CD4-positive, alpha-beta T cell treated with Interleukin-4 for 4 hours (primary cell): ENCODE measurements at places on chromosomes 7 and 10.

DNA sequence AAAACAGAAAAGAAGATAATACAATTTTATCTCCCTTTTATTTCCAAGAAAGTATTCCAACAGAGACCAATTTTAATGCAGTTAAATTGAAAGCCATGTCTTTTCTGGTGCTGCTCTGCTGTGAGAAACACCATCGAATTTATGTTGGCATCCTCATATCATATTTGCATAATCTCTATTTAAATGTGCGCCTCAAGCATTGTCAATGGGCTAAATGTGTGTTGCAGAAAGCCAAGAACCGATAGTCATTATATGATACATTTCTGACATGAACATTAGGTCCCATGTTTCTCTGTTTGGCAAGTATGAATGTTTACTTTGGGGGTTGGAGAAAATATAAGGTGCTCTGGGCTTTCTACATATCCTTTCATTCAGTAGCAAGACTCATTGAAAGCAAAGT lies 1023.5 kb upstream of the CELF2 start:
- DNase-seq: no peak

DNA sequence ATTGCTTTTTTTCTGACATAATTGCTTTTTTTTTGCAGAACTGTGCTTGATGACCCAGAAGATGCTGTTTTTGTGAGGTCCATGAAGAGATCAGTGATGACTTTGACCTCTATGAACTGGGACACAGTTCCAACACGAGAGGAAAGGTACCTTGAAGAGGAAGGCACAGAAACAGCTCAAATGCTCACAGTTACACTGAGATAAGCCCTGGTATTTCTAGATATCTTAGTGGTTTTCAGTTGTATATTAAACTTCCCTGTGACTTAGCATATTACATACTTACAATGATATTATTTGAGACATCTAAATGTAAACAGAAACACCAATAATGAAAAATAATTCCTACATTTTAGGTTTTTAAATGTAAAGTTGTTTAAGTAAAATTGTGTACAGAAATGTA lies 54.7 kb downstream of the LRRC72 start:
- DNase-seq: no peak

- no peak for DNase-seq
Measured at GRCh38 chr10:98415731-98416119, 743 bp upstream of the PYROXD2 start.

GRCh38 chr7:150406567-150407421 lies 27.7 kb downstream of the ZNF775 start:
- peak; percentile 48 for DNase-seq

DNA sequence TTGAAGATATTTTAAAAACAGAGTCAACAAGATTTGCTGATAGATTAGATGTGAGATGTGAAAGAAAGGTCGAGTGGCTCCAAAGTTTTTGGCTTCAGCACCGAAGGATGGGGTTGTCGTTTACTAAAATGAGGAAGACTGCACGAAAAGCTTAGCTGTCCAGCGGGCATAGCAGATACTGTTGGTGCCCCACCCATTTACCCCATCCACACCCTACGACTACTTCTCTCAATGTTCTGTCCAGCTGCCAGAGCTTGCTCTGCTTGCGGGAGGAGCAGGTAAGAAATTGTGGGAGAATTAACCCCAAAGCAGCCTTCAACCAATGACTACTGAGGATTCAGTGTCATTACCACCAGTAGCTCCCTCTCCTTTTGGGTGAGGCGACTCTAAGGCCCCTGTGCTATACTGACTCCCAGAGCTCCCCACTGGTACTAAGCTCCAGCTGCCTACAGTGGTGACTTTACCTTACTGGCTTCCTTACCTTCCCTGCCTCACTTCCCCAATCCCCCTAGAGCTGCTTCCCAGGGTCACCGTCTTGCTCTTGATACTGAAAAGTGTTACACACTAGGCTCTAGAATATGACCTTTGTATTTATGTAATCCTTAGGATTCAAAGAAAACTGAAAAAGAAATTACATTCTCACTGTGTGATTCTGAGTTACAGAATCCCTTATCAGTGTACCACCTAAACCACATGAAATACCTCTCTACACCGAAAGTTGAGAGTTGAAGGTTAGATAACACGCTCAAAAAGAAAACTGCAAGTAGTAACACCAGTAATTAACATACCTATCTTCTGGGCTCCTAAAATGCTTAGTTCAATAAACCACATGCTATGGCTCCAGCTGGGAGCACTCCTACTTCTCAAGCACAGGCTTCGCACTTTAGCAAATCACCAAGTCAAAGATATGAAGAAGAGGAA lies 22.3 kb downstream of the CACUL1 start:
- no peak for DNase-seq

- DNase-seq: no peak
Measured at GRCh38 chr10:92792661-92793060, 55.7 kb upstream of the EXOC6 start.

DNA sequence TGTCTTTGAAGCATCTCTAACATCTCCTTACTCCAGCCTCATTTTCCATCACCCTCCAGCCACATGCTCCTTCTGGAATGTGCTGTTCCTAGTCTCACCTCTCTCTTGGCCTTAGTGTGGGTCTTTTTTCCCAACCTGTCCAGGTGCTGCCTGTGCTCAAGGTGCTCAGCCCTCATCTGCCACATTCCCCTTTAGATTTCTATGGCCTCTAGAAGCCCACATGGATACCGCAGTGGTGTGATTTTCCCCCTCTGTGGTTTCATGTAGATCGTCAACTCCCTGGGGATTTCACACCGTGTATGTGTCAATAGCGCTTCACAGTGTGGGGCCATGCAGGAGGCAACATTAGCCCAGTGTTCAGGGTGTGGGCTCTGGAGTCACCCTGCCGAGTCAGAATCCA lies 32.5 kb downstream of the BMPER start:
- DNase-seq: no peak

- no peak for DNase-seq
Measured at GRCh38 chr10:121648059-121648458, 49.8 kb upstream of the FGFR2 start.

- no peak for DNase-seq
Measured at GRCh38 chr10:122140461-122140902, 130.6 kb upstream of the BTBD16 start.

- DNase-seq: no peak
Measured at GRCh38 chr10:97179731-97180362, 5.9 kb downstream of the SLIT1 start.

- no peak for DNase-seq
Measured at GRCh38 chr10:111072232-111072631, 4.6 kb upstream of the ADRA2A start.

DNA sequence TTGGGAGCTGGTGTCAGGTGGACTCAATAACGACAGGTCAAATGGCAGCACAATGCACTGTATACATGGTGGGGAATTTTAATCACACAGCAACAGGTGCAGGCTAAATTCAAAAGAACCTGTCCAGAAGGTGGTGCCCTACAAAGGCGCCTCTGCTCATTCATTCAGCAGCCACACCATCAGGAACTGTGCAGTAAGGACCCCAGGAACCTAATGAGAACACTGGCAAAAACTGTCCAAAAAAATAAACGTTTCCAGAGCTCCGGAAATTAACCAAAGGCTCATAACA lies 21.9 kb upstream of the CRYGN start:
- DNase-seq: no peak

GRCh38 chr7:50476953-50477625 lies 26.9 kb upstream of the FIGNL1 start:
- DNase-seq: no peak

DNA sequence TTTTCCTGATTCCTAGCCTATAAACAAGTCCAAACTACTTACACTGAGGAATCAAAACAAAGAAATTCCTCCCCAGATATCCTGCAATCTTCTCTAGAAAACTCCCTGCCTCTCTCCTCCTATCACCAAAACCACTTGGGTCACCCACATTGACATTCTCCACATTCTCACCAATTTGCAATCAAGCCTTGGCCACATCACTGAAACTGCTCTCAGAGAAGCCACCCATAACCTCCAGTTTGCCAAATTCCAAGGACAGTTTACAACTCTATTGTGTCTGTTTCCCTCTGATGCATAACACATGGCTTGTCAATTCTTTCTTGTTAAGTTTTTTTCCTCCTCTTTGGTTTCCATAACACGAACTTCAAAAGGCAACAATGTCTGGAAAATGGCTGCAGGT lies 233.5 kb downstream of the XPNPEP1 start:
- no peak for DNase-seq

DNA sequence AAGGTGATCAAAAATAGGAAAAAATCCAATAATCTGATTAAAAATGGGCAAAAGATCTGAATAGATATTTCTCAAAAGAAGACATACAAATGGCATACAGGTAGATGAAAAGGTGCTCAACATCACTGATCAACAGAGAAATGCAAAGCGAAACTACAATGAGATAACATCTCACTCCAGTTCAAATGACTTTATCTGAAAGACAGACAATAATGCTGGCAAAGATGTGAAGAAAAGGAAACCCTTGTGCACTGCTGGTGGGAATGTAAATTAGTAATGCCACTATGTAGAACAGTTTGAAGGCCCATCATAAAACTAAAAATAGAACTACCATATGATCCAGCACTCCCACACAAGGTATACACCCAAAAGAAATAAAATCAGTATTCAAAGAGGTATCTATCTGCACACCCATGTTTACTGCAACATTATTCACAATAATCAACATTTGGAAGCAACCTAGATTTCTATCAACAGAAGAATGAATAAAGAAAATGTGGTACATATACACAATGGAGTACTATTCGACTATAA lies 85.0 kb downstream of the LRRN3 start:
- DNase-seq: no peak

- no peak for DNase-seq
Measured at GRCh38 chr7:142711196-142711595, 38.1 kb upstream of the PRSS1 start.

- no peak for DNase-seq
Measured at GRCh38 chr10:126126866-126127265, 230.5 kb downstream of the FANK1 start.

GRCh38 chr7:877312-878232 lies 1.2 kb downstream of the GET4 start:
- DNase-seq: no peak

GRCh38 chr7:87001214-87001613 lies 58.2 kb downstream of the ELAPOR2 start:
- no peak for DNase-seq

GRCh38 chr7:68977385-68978055 lies 620.8 kb upstream of the AUTS2 start:
- no peak for DNase-seq

- DNase-seq: no peak
Measured at GRCh38 chr7:78141522-78142281, 343.1 kb downstream of the PHTF2 start.

- DNase-seq: no peak
Measured at GRCh38 chr10:99530108-99531025, 2.4 kb upstream of the NKX2-3 start.

- no peak for DNase-seq
Measured at GRCh38 chr7:130907439-130907838, 173.4 kb upstream of the KLF14 start.

DNA sequence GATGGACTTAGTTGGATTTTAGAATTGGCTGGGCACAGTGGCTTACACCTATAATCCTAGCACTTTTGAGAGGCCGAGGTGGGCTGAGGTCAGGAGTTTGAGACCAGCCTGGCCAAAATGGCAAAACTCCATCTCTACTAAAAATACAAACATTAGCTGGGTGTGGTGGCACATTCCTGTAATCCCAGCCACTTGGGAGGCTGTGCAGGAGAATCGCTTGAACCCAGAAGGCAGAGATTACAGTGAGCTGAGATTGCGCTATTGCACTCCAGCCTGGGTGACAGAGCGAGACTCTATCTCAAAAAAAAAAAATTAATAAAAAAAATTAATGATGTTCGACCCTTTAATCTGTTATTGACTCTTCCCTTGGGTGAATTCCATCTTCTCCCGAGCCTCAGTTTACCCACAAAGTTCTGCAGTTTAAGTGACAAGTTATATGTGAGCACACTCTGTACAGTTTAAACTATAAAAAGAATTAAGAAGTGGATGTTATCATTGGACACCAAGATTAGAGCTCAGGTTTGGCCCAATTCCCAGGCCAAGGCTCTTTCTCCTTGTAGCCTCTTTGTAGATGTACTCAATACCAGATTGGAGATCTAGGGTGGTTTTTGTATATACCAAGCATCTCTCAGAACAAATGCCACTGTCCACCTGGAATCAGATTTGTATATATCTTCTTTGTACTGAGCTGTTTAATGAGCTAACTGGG lies 15.0 kb downstream of the KAT6B start:
- DNase-seq: no peak

DNA sequence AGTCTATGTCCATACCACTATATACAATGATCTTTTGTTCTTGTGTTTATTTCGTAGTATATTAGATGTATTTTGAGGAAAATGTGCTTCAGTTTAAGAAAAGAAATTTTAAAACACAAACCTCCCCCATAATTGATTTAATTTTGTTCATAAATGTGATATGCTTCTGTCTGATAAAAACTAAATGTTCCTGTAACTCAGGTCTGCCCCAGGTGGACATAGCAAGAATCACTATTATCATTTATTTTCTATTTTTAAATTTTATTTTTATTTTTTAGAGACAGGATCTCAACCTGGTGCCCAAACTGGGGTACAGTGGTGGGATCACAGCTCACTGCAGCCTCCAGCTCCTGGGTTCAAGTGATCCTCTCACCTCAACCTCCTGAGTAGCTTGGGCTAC lies 43.2 kb downstream of the BEND7 start:
- no peak for DNase-seq

GRCh38 chr10:112379635-112380296 lies 5.8 kb downstream of the ACSL5 start:
- no peak for DNase-seq

DNA sequence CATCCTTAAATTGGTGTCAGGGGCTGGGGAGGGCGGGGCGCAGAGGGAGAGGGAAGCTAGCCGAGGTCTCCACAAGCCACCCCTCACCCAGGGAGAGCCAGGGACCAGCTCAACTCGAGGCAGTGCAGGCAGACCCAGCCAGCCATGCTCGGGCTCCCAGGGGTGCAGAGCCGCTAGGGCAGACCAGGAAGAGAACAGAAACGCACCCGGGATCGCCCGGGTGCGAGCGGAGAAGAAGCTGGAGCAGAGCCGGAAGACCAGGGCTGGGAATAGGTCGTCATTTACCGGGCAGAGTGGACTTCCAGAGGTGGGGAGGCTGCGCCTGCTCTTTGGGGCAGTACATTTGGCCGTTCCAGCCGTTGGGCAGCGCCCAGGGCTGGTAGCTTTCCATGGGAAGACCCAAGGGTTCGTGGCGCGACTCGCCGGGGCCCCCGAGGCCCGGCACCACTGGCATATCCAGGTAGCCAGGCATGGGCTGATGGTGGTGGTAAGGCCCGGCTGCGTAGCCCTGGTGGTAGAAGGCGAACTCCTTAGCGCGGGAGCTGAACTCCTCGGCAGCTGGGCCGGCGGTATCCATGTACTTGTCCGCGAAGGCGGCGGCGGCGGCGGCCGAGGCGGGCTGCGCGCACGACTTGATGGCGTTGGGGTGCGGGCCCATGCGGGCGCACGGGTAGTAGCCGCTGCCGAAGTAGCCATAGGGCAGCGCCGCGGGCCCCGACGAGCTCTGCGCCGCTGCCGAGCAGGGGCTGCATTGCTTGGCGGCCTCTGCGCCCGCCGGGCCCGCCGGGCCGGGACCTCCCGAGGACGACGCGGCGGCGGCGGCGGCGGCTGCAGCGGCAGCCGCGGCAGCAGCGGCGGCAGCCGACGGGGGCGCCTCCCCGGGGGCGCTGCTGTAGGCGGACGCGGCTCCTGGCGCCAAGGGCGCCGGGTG lies 755 bp downstream of the HOXA13 start:
- no peak for DNase-seq

- no peak for DNase-seq
Measured at GRCh38 chr7:114109721-114110120, 190.9 kb upstream of the PPP1R3A start.
